Right renal pelvis (tissue), 4 donors: ENCODE measurements at places on chromosomes 2 and 18. TPM values are rescaled to one million over a fixed set of nuclear protein-coding genes. Genes with fewer than 3 reads are reported as not detected.

DNA sequence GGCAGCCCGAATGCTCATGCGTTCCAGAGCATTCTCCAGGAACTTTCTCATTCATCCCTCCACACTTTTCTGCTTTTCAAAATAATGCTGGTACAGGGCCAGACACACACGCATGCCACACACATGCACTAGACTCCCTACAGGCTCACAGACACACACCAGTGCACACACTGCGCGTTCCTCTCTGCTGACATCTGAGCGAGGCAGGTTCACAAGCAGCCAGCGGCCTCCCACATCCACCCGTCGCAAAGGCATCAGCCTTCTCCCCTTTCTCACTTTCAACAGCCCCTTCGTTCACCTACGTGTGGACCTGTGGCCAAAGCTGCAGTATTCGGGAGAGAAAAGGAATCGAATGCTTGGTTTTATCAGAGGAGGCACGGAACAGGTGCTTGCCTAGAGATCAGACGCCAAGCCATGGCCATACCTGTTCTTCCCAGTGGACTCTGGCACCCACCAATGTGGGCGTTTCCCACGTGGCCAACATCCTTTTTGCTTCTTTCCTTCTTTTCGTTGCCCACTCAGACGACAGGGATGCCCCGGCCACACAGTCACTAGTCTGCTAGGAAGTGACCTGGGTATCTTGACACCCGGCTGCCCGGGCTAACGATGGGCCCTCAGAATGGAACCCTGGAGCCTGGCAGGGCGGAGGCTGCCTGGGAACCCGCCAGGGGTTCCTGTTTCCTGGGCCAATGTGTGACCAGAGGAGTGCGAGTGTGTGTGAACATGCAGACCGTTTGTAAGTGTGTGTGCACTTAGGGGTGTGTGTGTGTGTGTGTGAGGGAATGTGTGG lies 85.8 kb upstream of the ID2 start:
- no peak for DNase-seq

DNA sequence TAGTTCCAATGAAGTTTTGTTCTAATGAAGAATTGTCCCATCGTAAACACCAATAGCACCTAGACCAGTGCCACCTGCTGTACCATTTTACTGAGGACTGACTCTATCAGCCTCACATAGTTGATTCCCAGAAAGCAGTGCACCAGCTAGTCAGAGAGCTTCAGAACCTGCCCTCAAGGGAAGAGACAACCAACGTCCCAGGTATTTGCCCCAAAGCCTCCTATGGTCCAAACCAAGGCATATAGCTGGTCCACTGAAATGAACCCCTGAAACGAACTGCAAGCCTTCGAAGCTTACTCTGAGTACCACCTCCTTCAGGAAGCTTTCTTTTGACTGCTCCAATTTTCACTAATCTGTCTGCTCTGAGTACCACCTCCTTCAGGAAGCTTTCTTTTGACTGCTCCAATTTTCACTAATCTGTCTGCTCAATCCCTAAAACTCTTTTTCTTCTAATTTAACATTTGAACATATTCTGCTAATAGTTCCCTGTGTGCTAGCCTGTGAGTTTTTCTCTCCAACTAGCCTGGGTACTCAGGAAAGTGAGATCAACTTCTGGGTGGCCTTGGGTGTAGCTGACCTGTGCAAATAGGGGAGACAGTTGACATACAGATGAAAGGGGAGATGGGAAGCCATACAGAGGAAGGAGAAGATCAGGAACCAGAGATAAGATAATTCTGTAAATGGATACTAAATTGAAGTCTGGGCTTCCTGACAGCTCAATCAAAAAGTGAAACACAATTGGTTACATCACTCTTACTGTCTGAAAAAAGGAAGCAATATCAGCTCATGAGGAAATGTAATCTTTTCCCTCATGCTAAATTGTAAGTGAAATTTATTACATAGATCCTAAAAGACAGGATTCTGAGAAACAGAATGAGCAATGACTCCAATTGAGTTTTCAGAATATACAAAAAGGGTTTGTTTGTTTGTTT lies 33.5 kb upstream of the EML4 start:
- no peak for DNase-seq

DNA sequence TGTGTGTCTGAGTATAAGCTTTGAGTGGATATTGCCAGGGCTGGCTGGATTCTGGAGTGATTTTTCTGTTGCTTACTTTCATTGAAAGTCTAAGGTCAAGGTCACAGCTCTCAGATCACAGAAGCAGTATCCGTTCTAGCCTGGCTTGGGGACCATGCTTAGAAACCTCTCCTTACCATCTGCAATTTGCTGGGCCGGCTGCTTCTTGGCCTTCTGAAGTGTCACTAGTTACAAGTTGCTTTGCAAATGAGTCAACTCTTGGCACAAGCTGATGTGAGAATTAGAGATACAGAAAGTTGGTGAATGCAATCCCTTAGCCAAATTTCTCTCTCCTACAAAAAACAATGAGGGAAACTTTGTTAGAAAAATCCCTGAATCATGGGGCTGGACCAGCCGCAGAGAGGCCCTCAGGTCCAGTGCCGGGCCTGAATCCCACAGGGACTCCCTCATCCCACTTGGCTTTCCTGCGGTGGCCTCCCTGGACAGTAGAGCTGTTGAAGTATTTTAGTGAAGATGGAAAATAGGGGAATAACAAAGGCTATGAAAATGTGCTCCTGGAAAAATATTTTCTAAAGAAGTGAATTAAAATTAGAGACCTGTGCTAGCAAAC lies 92.7 kb upstream of the CNGA3 start:
- DNase-seq = no peak

GRCh38 chr2:199951023-199951422 lies 4.3 kb downstream of the TYW5 start:
- DNase-seq = no peak

- DNase-seq = peak; percentile 14
Observed at GRCh38 chr2:205283736-205284270, 398.5 kb upstream of the NRP2 start.

GRCh38 chr18:75418293-75419005 lies 9.1 kb downstream of the SMIM21 start:
- DNase-seq = no peak

The SLC4A3 gene
- polyA plus RNA-seq = 8.2 TPM

The EFR3B gene
- 5.7 TPM for polyA plus RNA-seq
